Stimulated activated CD4-positive, alpha-beta T cell treated with anti-CD3 and anti-CD28 coated beads, Interleukin-15, amount 100 ng/mL, for 24 hours (primary cell): ENCODE measurements at places on chromosomes 7 and 10.

- DNase-seq = no peak
Observed at GRCh38 chr7:131013716-131014115, 279.7 kb upstream of the KLF14 start.

GRCh38 chr10:124992462-124993344, 50.8 kb downstream of the ZRANB1 start:
- peak; percentile 31 for DNase-seq

DNA sequence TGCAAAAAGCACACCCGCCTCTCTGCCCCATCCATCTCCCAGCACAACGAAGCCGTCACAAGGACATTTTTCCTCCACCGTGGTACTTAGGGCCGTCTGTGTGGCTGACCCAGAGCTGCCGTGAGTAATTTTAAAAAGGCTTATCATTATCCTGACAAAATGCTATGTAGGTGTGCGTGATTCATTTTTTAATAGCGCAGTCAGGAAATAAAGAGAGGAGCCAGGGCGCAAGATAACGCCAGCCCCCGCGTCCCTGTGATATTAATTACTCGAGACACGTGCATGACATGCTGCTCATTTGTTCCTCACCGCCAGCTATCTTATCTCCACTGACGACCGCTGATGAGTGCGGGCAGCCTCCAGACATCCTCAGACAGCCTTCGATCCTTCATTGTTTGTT, 332.7 kb upstream of the PFKP start:
- DNase-seq = no peak

GRCh38 chr10:130769146-130770017, 542.1 kb downstream of the TCERG1L start:
- DNase-seq = no peak

- DNase-seq = no peak
Observed at GRCh38 chr10:1394155-1394912, 338.1 kb downstream of the WDR37 start.

GRCh38 chr7:30068117-30068516, 39.9 kb downstream of the PLEKHA8 start:
- no peak for DNase-seq

- peak; percentile 91 for DNase-seq
Observed at GRCh38 chr10:102229810-102230263, 3.7 kb downstream of the ELOVL3 start.

DNA sequence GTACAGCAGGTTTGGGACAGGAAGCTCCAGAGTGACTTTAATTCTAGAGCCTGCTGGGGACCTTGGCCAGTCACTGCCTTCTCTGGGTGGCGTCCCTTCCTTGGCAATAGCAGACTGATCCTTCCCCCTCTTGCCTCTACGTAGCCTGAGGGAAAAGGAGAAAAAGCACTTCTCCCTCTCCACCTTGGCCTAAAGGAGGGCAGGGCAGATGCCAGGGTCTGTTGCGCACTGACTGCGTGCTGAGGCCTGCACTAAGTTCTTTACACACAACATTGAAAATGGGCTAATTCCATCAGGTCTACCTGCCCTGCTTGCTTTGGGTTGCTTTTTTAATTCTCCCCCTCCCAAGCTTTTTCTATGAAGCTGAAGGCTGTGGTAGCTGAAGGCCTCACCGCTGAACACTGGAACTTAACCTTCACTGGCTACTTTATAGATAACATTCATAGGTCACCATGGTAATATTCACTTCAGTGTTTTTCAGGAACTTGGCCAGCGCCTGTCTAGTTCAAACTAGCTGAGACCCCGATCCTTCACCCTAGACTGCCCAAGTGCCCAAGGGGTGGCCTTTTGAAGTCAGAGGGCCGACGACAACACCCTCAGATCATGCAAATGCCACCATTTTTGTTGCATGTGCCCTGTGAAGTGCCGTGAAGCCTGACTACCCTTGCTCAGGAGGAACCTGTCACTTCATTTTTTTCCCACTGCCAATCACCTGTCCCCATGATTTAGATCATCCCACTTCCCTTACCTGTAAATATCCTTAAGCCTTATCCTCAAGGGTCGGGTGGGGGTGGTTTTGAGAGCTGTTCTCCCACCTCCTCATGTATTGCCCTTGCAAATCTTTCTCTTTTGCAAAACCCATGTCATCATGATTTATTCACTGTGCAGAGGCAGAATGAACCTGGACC, 28.7 kb downstream of the PRF1 start:
- DNase-seq = no peak

DNA sequence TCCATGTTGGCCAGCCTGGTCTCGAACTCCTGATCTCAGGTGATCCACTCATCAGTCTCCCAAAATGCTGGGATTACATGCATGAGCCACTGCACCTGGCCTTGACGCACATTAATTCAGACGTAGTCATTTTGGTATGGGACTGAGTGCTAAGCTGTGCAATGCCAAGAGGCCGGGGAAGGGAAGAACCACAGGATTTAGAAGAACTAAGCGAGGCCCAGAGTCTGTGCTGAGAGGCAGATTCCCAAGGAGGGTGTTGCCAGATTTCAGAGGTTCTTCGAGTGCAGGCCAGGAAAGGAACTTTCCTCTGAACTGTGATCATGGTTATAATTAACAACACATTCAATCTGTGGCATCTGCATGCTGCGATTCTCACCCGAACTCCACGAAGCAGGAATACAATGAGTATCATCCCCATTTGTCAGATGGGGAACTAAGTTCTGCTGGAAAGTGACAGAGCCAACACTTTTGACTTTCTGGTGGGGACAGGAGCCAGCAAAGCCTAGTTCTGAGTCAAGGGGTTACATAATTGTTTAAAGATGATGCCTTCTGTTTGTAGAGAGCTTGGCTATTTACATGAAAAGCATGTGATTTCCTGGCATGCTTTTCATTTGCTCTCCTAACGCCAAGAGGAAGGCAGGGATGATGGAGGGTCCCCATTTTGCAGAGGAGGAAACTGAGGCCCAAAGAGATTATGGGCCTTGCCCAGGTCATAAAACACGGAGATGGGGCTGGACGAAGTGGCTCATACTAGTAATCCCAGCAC, 6.2 kb upstream of the ZAN start:
- no peak for DNase-seq

DNA sequence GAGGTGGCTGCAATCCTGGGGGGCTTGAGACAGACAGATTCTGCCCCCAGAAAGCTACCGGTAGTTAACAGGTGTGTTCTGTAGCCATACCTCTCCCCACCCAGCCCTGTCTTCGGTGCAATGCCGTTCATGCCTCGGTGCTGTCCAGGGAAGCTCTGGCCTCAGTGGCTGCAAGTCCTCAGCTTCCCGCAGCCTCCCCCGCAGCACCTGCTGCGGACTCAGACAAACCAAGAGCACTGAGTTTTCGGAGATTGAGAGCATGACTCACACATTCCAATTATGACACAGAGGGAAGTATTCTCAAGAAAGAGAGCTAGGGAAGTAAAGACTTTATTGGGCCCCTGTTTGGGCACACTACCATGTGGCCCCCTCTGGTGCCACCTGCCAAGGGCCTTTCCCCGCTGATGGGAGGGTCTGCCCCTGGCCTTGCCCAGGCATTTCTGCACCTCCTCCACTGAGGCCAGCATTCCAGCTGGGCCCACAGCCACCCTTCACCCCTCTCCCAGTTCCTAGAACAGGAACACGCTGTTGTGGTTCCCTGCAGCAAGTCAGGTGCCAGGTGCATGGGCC, 30.2 kb upstream of the EZH2 start:
- peak; percentile 72 for DNase-seq

- no peak for DNase-seq
Observed at GRCh38 chr7:157470701-157471131, 133.9 kb downstream of the DNAJB6 start.

GRCh38 chr10:86779220-86780017, 23.0 kb downstream of the BMPR1A start:
- no peak for DNase-seq

- DNase-seq = no peak
Observed at GRCh38 chr7:17326378-17326777, 27.9 kb downstream of the AHR start.

GRCh38 chr10:72045586-72045985, 42.8 kb downstream of the SPOCK2 start:
- DNase-seq = no peak

DNA sequence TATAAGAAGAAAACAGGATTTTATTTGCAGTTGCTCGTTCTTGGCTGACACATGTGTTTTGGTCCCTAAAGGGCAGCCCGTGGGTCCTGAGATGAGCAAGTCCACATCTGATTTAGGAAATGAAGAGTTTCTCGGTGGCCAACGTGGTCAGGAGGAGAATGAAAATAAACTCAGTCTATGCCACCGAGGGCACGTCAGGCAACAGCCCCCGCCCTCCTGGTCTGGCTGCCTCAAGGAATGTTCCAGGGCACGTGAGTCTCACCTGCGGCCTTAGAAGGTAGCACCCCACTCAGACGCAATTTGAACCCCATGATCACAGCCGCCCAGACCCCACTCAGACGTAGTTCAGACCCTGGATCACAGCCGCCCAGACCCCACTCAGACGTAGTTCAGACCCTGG, 197.2 kb downstream of the ADARB2 start:
- DNase-seq = no peak

DNA sequence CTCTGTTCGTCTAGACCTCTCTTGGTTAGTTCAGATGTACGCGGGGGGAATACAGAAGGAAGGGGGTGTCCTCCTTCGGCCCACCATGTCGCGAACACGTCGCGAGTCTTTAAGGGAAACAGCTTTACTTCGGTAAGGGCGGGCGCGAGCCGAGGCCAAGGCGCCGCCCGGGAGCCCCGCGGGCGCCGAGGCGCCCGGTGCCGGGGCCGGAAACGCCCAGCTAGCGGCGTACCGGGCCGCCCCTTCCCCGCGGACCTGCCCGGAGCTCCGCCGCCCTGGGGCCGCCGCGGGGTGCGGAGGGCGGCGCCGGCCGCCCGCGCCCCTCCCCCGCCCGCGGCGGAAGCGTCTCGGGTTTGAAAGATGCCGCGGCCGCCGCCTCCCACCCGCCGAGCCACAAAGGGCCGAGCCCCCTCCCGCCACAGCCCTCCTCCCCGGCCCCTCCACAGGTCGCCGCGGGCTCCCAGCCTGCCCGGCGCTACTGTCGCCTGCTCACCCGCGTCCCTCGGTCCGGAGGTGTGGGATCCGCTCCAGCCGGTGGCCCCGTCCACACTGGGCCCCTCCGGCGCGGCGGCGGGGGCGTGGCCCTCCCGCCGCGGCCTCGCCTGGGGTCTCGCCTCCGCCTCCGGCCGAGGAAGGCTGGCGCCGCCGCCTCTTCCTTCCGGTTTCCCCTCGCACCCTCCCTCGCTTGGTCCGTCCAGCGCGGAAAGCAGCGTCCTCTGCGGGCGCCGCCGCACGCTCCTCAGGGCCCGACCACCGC, at the start of gene KBTBD2:
KBTBD2 (minus strand) TSS at position 718 of the 757 bp plus-strand sequence. CDS start 12,156 bp downstream, outside the sequence.
- DNase-seq = peak; percentile 84

DNA sequence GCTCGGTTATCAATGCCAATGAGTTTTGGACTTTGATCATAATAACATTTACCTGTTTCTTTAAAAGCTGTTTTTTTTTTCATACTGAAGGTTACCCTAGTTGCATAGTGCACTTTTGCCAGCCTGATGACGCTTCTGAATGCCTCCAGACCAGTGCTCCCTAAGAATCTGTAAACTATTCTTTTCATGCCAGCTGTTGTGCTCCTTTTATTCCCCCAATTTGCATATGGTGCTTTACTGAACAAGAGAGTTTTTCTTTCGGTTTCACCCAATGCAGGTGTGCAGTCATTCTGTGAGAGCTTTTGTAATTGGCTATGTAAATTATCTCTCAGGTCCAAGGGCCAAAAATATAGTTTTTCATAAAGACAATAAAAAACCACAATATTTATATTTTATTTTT, 48.1 kb upstream of the GLCCI1 start:
- DNase-seq = peak; percentile 4

DNA sequence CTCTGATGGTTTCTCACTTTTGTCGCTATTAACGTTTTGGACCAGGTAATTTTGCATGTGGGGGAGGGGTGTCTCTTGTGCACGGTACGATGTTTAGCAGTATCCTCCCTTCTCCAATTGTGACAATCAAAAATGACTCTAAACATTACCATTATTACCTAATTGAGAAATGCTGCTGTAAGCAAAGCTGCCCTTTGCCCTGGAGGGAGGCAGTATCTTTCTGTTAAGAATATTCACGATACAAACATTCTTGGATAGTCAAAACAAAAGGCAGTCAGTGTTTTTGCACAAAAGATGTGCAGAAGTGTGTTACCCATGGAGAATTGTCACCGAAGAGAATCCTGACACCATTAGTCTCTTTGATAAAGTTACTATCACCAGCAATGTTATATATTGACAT, 9.6 kb downstream of the MALSU1 start:
- no peak for DNase-seq

GRCh38 chr7:147412782-147413556, 1177.6 kb upstream of the C7orf33 start:
- DNase-seq = no peak

GRCh38 chr10:77189075-77189474, 448.5 kb downstream of the KCNMA1 start:
- DNase-seq = no peak

DNA sequence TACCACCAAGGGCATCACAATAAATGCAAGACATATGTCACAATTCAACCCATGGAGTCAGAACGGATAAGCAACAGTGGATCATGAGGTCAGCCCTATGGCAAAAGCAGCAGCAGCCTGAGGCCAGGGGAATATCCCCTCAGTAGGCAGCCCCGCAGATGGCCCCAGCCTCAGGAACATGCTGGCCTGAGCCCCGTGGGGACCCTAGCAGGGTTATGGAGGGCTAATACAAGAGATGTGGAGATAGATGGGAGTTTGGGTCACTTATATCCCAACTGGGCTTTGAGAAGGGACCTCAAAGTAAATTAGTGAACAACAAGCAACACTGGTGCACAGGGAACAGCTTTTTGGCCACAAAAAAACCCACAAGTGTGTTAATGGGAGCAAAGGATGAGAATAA, 9.1 kb downstream of the TMEM72 start:
- DNase-seq = no peak

GRCh38 chr10:72263613-72264241, 10.0 kb upstream of the DDIT4 start:
- DNase-seq = peak; percentile 38

GRCh38 chr7:154873500-154874121, 129.3 kb downstream of the PAXIP1 start:
- no peak for DNase-seq

GRCh38 chr10:89419548-89419947, 5.2 kb downstream of the IFIT5 start:
- no peak for DNase-seq

DNA sequence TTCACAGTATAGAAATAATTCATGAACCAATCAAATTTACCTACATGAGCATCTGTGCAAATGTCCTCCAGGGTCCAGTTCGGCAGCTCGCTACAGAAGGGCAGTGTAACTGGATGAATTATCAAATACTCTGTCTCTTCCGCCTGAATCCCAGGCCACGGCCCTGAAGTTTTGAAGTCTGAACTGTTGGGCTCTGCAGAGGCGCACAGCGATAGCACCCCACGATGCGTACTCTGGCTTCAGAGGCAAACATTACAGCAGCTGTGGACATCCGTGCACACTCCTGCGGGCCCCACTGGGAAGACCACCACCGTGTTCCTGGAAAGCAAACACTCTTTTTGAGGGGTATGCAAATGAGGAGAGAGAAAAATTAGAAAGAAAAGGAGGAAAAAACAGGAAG, 259.8 kb upstream of the TCERG1L start:
- DNase-seq = no peak

GRCh38 chr10:1609648-1609970, 127.7 kb downstream of the ADARB2 start:
- DNase-seq = no peak

- no peak for DNase-seq
Observed at GRCh38 chr7:158567153-158567603, 20.4 kb downstream of the PTPRN2 start.

GRCh38 chr7:34718867-34719266, 60.8 kb downstream of the NPSR1 start:
- DNase-seq = no peak
